Adrenal gland (tissue), 19 donors: ENCODE measurements at places on chromosomes 5 and 9.

GRCh38 chr9:134566196-134566847 lies 75.3 kb upstream of the COL5A1 start:
- H3K27ac ChIP-seq = no peak overlapping the region
- no peaks in the 10 kb centered on the region for H3K4me1 ChIP-seq
- H3K4me3 ChIP-seq = no peak overlapping the region
- no peak for DNase-seq
- no peaks in the 10 kb centered on the region for H3K27me3 ChIP-seq
- H3K36me3 ChIP-seq = no peaks in the 10 kb centered on the region

GRCh38 chr5:158928404-158928803 lies 171.3 kb downstream of the EBF1 start:
- H3K4me1 ChIP-seq = no peaks in the 10 kb centered on the region
- no peaks in the 10 kb centered on the region for H3K27me3 ChIP-seq
- H3K27ac ChIP-seq = no peak overlapping the region
- H3K4me3 ChIP-seq = no peak overlapping the region
- no peaks in the 10 kb centered on the region for H3K36me3 ChIP-seq

GRCh38 chr5:168746893-168747640 lies 167.9 kb upstream of the PANK3 start:
- no peaks in the 10 kb centered on the region for H3K36me3 ChIP-seq
- no peaks in the 10 kb centered on the region for H3K4me1 ChIP-seq
- no peaks in the 10 kb centered on the region for H3K27me3 ChIP-seq

DNA sequence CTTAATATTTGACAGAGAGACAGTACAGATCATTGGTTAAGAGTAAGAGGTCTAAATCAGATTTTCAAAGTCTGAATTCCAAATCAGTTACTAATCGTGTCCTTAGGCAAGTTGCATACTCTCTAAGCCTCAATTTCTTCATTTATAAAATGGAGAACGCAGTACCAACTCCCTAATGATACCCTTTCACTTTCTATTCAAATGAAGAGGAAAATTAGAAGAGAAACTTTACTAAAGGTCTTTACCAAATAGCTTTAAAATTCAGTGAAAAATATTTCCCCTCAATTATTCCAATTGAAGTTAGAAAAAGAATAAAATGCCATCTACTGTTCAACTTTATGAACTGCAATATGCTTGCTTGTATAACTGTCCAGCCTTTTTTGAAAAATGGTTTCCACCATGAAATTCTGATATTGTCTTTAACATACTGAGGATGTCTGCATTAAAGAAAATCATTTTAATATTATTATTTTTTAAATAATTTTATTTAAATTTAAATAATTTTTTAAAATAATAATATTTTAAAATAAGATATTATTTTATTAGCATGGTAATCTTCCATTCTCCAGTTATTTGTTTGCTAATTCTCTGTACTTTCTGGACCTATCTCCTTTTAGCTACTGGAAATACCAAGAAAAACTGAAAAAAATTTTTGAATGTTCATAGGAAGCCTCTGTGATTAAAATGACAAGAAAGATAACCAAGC lies 36.0 kb downstream of the POC5 start:
- H3K27me3 ChIP-seq = no peaks in the 10 kb centered on the region
- H3K4me1 ChIP-seq = no peaks in the 10 kb centered on the region
- DNase-seq = no peak

GRCh38 chr5:16776611-16777251 lies 159.4 kb downstream of the MYO10 start:
- no peak overlapping the region for H3K4me3 ChIP-seq
- H3K27me3 ChIP-seq = no peaks in the 10 kb centered on the region
- no peaks in the 10 kb centered on the region for H3K36me3 ChIP-seq

DNA sequence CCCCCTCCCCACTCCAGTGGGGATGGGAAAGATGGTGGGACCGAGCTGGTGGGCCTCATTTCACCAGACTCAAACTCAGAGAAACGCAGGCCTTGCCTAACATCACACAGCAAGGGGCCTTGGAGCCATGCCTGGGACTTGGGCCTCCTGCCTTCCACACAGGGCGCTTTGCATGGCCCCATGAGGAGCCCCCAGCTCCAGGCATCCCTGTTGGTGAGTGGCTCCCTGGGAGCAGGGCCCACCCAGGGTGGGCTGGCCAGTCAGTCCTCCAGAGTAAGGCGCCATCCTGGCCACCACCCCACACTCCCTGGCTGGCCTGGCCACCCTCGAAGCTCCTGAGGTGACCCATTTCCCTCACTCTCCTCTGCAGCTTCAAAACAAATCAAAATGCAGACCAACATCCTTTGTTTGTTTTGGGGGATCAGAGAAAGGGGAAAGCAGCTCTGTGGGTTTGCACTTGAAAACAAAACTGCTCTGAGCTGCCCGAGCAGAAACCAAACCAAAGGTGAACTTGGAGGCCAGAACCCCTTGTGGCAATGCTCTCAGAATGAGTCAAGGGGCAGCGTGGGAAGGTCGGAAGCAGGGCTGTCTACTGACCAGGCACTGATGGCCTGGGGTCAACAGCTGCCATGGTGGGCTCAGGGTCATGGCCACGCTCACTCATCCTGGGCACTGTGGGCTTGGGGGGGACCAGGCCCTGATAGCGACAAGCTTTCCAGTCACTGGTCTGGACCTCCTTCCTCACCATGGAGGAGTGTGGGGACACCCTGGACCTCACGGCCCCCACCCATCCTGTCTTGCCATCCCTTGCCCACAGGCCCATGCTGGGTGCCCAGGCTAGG lies 37.0 kb upstream of the VDAC1 start:
- H3K27ac ChIP-seq = no peak overlapping the region
- H3K36me3 ChIP-seq = no peaks in the 10 kb centered on the region
- H3K27me3 ChIP-seq = no peaks in the 10 kb centered on the region
- no peak for DNase-seq
- H3K4me3 ChIP-seq = no peak overlapping the region

DNA sequence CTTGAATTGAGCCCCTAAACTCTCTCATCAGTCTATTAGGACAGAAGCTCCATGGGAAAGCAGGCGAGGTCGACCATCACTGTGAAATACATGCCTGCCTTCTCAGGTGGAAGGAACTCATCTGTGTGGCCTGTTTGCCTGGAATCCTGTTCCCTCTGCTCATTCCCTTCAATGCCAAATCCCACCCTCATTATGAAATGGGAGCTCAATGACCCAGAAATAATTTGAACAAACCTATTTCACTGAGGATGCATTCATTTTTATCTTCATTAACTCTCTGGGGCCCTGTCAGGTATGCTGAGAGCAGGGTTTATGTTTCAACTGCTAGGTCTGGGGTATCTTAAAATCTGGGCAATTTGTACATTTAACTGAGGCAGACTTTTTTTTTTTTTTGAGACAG lies 142.2 kb downstream of the MED27 start:
- no peaks in the 10 kb centered on the region for H3K36me3 ChIP-seq
- no peaks in the 10 kb centered on the region for H3K27me3 ChIP-seq
- H3K27ac ChIP-seq = no peak overlapping the region
- DNase-seq = no peak

DNA sequence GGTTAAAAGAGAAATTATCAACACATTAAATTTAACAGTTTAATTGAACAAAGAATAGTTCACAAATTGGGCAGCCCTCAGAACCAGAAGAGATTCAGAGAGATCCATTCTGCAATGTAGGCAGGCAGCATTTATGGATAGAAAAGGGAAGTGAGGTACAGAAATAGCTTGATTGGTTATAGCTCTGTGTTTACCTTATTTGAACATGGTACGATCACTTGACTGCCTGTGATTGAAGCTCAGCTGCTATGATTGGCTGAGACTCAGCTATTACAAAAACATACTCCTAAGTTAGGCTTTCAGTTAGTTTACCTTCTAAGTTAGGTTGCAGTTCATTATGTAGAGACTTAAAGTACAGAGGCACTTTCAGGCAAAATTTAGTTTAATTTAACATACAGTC lies 7.3 kb downstream of the CNTRL start:
- no peaks in the 10 kb centered on the region for H3K4me1 ChIP-seq
- no peak overlapping the region for H3K4me3 ChIP-seq
- no peak overlapping the region for H3K27ac ChIP-seq

DNA sequence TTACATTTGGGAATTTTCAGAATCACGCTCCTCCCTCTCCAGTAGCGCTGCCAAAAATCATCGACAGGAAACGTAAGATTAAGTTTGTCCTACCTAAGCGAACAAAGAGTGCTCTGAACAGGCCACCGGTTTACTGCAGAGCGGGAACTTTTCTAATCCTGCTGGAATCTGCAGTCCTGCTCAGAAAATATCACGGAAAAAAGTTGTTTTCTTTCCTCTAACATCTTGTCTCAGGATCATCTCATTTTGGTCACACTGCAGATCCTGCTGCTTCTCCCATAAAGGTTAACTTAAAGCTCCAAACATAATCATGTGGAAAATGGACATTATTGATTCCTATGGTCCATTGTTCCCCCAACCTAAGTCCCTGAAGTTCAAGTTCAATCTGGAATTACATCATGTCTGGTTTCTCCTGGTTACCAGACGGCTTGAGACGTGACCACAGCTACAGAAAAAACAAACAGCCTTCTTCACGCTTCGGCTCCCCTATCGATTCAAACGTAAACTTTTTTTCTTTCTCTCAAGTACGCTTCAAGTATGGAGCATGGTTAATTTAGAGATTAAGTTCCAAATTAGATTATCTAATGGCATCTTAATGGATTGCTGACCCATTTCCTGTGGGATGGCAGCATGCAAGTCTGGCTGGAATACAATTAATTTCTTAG lies 217.6 kb downstream of the NFIB start:
- no peak for DNase-seq
- H3K4me1 ChIP-seq = no peaks in the 10 kb centered on the region
- H3K36me3 ChIP-seq = no peaks in the 10 kb centered on the region
- peak overlapping the region; percentile 9 for H3K27ac ChIP-seq

DNA sequence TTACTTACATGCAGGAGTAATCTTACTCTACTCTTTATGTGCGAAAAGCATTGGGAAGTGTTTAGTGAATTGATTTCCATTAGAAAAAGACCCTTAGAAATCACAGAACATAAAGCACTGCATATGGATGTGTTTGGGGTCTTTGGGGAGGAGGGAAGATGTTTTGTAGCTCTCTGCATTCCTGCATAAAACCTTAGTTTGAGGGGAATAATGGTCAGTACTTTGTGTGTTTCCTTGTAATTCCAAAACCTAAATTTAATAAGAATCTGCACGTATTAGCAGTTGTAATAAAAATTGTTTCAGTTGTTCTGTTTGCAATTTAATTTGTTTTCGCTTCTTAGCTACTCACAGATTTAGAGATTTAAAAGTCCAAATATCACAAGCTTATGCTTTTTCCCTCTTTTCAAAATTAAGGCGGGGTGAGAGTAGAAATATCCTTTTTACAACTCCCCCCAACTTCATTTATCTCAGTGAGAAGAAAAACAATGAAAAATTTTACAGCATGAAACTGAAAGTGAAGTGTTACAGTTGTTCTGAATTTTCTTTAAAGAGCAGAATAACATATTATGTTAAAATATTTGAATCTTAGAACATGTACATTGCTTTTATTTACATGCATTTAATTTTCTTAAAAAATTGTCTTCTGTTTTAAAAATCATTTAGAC lies 143.8 kb downstream of the SMARCA2 start:
- H3K27ac ChIP-seq = peak overlapping the region; percentile 82
- DNase-seq = no peak
- H3K27me3 ChIP-seq = no peaks in the 10 kb centered on the region
- H3K36me3 ChIP-seq = peaks cover 12% of the 10 kb centered on the region

DNA sequence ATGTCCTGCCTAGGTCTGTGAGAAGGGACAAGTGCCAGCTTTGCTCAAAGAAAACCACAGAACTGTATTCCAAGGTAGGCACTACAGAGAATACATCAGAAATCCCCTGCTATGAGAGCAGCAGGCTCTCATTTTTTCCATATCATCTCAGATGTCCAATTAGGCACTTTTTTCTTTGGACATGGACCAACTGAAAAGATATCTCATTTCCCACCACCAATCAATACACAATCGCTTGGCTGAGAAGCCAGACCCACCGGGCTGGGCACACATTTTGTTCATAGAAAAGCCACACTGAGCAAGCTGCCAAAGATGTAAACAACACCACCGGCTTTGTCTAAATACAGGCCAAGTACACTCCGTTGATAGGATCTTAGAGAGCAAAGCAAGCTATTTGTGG lies 25.9 kb downstream of the STOM start:
- no peak for DNase-seq
- no peak overlapping the region for H3K27ac ChIP-seq
- peaks cover 7% of the 10 kb centered on the region for H3K4me1 ChIP-seq
- no peak overlapping the region for H3K4me3 ChIP-seq
- no peaks in the 10 kb centered on the region for H3K27me3 ChIP-seq
- peaks cover 79% of the 10 kb centered on the region for H3K36me3 ChIP-seq

- no peaks in the 10 kb centered on the region for H3K27me3 ChIP-seq
- H3K36me3 ChIP-seq = no peaks in the 10 kb centered on the region
- no peak for DNase-seq
- no peak overlapping the region for H3K4me3 ChIP-seq
- no peaks in the 10 kb centered on the region for H3K4me1 ChIP-seq
- H3K27ac ChIP-seq = no peak overlapping the region
Measured at GRCh38 chr9:38281196-38281595, 111.3 kb upstream of the ALDH1B1 start.

DNA sequence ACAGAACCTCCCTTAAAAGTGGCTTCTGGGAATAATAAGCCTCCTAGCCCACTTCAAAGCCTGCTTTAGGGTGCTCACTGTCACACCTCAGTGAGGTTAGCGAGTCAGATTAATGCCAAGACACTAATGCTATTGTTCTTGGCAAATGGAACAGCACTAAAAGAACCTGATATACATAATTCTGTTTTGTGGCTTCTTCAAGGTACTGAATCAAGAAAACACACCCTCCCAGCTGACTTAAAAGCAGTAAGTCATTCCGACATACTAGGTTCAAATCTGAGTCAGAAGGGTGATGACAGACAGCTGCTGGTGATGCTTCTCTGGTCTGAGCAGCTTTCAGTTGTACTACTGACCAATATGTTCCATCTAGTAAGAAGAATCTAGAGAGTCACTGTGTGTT lies 121.6 kb downstream of the OXCT1 start:
- no peak for DNase-seq
- no peaks in the 10 kb centered on the region for H3K4me1 ChIP-seq
- no peaks in the 10 kb centered on the region for H3K36me3 ChIP-seq
- no peak overlapping the region for H3K4me3 ChIP-seq
- H3K27ac ChIP-seq = no peak overlapping the region
- H3K27me3 ChIP-seq = no peaks in the 10 kb centered on the region
